ENCODE measurements at places on chromosomes 2 and 18. TPM values are rescaled to one million over a fixed set of nuclear protein-coding genes. Genes with fewer than 3 reads are reported as not detected.

ORC4 gene
- 33.9 TPM for total RNA-seq

SP140 gene
- 55.1 TPM for total RNA-seq

KIF1A gene
- total RNA-seq: not detected

GRCh38 chr2:20868377-20868776, 45.5 kb upstream of the LDAH start:
- peaks cover 6% of the 10 kb centered on the region for H3K4me1 ChIP-seq
- H3K27ac ChIP-seq: no peak overlapping the region
- H3K4me3 ChIP-seq: no peak overlapping the region
- no peaks in the 10 kb centered on the region for H3K27me3 ChIP-seq
- DNase-seq: peak; percentile 52

DNA sequence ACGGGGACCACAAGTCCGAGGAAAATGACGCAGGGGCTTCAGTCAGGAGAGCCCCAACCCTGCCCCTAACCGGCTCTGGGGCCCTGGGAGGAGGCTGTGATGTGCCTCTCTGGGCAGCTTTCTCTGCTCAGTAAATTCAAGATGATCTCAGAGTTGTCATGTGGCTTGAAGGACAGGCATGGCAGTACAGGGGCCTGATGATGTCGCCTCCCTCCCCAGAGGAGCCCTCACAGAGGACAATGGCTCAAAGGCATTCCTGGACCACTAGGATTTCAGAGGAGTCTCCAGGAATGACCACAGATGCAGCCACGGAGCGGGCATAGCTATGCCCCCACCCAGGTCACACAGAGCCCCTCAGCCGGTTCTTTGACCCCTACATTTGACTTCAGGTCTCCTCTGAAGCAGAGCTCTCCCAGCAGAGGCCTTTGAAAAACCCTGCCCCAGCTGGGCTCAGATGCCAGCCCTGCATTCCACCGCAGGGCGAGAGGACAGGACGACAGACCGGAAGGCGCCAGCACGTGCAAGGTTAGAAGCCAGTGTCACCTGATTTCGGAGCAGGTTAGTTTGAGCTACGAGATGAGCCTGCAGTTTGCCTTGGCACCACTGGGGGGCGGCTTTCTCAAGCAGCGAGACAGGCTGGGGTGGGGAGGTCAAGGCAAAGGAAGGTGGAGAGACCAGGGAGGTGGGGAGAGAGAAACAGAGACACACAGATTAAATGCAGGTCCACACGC, 39.2 kb downstream of the BIN1 start:
- peak; percentile 82 for DNase-seq
- no peaks in the 10 kb centered on the region for H3K27me3 ChIP-seq
- H3K4me1 ChIP-seq: peaks cover 50% of the 10 kb centered on the region
- H3K4me3 ChIP-seq: no peak overlapping the region
- peak overlapping the region; percentile 29 for H3K27ac ChIP-seq

GRCh38 chr2:43592443-43592842, 3.4 kb downstream of the THADA start:
- no peak for DNase-seq
- no peak overlapping the region for H3K4me3 ChIP-seq
- peaks cover 28% of the 10 kb centered on the region for H3K36me3 ChIP-seq

DNA sequence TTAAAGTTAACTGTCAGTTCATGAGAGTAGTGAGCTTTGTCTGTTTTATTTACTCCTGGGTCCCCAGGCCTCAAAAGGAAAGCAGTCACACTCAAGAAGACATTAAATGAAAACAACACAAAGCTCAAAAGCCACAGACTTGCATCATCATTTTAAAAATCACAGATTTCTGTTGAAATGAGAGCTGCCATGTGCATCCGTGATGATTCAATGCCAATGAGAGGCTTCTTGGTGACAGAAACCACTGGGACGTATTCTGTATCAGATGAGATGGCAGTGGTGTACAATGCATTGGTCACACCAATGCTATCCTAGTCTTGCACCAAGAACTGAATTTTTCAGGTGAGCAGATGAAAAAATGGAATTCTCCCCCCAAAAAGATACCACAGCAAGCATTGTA, 204.8 kb downstream of the ANAPC1 start:
- H3K27ac ChIP-seq: no peak overlapping the region
- H3K4me1 ChIP-seq: no peaks in the 10 kb centered on the region
- H3K27me3 ChIP-seq: no peaks in the 10 kb centered on the region
- no peak overlapping the region for H3K4me3 ChIP-seq
- no peaks in the 10 kb centered on the region for H3K36me3 ChIP-seq
- no peak for DNase-seq

DNA sequence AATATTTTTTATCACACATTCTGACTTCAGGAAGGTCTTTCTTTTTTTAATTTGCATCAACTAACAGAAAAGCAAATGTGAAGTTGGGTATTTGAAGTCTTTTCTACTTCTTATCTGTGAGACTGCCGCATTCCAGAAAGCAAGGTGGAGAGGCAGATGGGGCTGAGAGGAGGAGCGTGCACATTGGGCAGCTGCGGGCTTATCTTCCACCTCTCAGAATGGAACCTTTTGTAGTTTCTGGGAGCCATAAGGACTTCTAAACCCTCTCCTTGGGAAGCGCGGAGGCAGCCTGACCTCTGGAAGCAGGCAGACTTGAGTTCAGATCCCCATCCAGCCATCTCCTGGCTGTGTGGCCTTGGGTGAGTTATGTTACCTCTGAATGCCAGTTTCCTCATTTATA, 3.9 kb downstream of the MAPRE3 start:
- H3K4me3 ChIP-seq: no peak overlapping the region
- peaks cover 19% of the 10 kb centered on the region for H3K4me1 ChIP-seq
- no peak for DNase-seq

DNA sequence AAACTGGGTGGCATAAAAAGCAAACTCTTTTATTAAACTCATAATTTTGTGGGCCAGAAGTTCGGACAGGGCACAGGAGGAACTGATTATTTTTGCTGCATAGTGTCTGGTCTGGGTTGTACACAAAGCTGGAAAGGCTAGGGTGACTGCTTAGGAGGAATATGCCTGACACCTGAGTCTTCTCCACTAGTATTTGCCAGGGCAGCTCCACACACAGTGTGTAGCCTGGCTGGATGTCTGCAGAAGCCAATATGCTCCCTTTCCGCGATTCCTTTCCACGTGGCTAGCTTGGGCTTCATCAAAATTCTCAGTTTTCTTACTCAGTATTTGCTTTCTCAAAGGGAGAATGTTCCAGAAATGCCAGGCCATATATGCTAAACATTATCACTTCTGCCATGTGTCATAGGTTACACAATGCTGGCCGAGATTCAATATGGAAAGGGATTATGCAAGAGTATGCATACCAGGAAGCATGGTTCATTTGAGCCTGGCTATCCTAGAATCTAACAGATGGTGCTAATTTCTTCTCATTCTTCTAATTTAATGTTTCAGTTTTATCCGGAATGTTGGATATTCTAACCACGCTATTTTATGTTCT, 142.7 kb upstream of the DOK6 start:
- DNase-seq: no peak
- H3K4me1 ChIP-seq: no peaks in the 10 kb centered on the region
- H3K4me3 ChIP-seq: no peak overlapping the region
- no peaks in the 10 kb centered on the region for H3K36me3 ChIP-seq
- no peak overlapping the region for H3K27ac ChIP-seq
